Activated effector memory CD4-positive, alpha-beta T cell treated with anti-CD3 and anti-CD28 coated beads, Interleukin-2, amount 50 U/mL, for 16 hours (primary cell): ENCODE measurements at places on chromosomes 6 and 20.

GRCh38 chr6:163708466-163708865 lies 293.9 kb downstream of the QKI start:
- no peak for DNase-seq

DNA sequence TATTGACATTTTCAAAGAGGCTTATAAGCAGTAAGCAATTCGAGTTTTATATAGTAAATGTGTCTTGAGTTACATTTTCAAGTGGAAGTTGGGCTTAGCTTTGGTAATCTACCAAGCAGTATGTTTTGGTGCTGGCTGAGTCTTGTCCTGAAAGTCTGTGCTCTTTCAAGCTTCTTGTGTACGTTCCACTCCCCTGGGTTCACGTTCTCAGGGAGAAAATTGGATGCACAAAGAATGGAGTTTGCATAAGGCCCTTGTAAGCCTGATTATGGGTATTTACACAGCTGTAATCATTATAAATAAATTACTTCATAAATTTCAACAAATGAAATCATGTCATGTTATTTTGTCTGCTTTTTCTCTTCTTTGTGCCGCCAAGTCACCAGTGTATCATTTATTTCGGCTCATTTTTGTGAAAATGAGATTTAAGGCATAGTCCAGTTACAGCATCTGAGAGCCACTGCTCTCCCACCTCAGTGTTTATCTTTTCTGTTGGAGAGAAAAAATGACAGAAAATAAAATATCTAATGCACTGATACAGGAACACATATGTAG lies 262.5 kb downstream of the BTBD3 start:
- no peak for DNase-seq

- DNase-seq, result no peak
Measured at GRCh38 chr20:63441136-63442099, 31.0 kb downstream of the KCNQ2 start.

DNA sequence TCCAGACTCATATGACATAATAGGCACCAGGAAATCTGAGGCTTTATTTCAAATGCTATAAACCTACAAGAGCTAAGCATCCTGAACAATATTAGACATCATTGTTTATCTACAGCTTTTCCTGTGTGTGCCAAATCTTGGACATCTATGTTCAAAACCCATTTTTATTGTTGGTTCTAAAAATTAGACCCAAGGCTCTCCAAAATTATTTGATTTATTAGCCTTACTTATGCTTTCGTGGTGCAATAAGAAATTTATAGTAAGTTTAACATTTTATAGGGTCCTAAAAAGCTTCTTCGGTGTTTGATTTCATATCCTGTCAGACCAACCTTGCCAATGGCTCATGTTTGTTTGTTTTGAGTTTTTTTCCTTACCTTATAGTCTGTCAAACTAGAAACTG lies 1014.5 kb upstream of the MANEA start:
- no peak for DNase-seq

DNA sequence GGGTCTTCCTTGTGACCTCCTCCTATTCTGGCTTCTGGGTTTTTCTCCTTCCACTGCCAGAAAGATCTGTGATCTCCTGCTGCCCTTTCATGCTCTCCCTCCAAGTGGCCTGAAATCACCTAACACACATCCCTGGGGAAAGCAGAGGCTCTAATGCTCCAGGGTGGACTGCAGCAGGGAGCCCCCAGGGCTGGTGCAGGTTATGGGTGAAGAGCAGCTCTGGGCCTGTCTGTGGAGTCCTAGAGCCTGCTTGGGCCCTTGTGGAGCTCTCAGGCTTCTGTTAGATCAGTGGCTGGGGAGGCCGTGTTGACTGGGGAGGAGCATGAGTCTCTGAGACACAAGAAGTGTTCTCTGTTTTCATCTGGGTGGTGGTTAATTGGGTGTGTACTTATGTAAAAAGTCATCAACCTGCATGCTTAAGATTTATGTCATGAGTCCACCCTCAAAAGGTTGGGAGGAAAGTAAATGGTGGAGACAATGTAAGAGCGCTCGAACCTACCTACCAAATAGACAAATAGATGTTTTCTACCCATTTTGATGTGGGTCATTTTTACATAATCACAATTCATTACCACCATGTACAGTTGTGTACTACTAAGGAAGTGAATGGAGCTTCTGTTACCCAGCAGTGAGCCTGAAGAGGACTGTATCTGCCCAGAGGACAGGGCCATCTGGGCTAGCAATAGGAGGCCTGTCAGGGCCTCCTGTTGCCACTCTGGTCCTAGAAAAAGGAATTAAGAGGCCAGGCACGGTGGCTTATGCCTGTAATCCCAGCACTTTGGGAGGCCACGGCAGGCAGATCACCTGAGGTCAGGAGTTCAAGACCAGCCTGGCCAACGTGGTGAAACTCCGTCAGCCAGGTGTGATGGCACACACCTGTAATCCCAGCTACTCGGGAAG lies 32.0 kb upstream of the RNF8 start:
- no peak for DNase-seq

GRCh38 chr6:152598901-152599537 lies 38.1 kb downstream of the SYNE1 start:
- DNase-seq, result no peak

GRCh38 chr6:21455071-21455470 lies 138.5 kb upstream of the SOX4 start:
- DNase-seq, result no peak

DNA sequence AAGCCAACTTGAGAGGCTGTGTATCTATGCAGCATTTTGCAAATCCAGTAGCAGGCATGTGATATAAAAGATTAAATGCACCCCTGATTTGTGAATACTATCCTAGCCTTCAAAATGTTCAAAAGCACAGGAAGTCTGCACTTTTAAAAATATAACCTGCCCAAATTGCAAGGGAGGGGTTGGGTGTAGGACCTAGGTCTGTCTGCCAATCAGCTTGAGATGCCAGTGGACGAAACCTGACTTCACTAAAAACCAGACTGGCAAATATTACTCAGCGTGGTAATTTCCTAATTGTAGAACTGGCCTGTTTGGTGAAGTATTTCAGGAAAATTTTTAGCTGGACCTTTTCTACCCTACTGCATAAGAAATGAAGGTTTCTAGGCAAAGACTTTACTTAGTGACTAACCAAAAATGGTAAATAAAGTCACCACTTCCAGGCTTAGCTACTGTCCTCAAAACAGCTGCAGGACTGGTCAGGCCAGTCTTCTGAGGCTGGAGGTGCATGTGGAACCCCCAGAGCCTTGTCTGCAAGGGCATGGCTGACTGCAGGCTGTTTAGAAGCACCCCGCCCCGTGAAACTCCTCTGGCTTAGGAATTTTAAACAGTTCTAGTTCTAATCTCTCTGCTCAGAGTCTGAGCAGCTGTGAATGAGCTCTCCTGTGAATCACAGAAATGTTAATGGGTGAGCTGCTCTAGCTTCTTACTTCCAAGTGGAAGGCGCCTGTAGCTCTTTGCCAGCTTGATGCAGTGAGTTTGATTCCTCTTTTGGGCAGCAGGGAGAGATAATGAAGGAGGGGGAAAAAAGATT lies 104.4 kb upstream of the ESR1 start:
- no peak for DNase-seq

DNA sequence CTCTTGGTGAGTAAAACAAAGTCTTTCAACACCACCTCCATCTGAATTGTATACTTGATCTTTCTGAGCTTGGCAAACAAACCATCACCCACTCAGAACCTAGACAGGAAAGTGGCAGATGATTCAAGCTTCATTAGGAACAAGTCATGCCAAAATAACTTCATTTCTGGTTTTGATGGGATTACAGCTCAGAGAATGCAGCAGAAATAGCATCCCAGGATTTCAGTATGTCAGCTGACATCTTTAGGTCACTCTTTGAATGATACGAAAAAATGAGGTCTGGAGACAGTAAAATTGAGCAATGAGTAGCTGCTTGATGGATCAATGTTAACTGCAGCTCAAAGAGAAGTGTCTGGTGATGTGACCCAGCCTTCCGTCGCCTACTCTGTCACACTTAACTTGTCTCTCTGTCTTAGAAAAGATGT lies 92.4 kb downstream of the GJA10 start:
- DNase-seq, result no peak
